Renal pelvis (tissue), 12 donors: ENCODE measurements at places on chromosomes 7 and 10. TPM values are rescaled to one million over a fixed set of nuclear protein-coding genes. Genes with fewer than 3 reads are reported as not detected.

DNA sequence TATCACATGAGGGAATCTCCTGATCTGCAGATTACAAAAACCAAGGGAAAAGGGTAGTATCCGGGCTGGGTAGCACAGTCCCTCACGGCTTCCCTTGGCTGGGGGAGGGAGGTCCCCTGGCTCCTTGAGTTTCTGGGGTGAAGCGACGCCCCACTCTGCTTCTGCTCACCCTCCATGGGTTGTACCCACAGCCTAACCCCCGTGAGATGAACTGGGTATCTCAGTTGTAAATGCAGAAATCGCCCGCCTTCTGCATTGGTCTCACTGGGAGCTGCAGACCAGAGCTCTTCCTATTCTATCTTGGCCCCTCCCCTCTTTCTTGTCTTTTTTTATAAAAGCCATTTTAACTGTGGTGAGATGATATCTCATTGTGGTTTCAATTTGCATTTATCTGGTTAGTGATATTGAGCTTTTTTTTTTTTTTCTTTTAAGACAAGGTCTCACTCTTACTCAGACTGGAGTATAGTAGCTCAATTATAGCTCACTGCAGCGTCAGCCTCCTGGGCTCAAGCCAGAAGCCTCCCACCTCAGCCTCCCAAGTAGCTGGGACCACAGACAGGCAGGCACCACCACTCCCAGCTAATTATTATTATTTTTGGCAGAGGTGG lies 87.8 kb downstream of the ABCC2 start:
- DNase-seq, result no peak

GRCh38 chr10:79183468-79183865 lies 114.7 kb downstream of the ZMIZ1 start:
- no peak for DNase-seq

DNA sequence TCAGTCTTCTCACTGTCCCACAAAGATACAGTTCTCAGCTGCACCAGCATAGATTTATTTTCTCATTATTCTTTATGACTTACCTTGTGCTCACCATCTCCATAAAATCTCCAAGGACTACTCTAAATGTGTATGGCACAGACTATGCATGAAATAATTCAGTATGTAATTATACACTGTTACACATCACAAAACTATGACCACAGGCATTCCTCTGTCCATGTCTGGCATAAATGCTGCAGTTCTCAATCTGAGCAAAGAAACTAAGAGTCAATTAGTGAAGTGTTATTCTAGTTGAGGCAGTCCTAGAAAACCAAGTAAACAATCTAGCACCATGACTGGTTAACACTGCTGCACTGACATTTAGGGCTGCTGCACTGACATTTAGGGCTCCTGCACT lies 2.7 kb downstream of the CYCS start:
- DNase-seq, result no peak

DNA sequence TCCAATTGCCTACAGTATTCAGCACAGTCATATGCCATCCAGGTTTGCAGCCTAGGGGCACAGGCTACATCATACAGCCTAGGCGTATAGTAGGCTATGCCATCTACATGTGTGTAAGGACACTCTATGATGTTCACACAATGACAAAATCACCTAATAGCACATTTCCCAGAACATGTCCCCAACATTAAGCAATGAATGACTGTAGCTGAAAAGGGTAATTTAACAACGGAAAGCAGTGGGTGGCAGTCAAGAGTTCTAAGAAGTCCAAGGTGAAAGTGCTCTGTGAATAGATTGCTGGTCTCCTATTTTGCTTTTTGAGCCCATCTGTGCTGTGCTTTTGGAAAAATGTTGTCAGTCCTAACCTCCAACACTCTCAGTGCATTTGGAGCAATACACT lies 162.6 kb downstream of the KLF6 start:
- no peak for DNase-seq

- DNase-seq, result no peak
These were observed 21.8 kb upstream of the HIPK2 start for GRCh38 chr7:139799586-139799985.

DNA sequence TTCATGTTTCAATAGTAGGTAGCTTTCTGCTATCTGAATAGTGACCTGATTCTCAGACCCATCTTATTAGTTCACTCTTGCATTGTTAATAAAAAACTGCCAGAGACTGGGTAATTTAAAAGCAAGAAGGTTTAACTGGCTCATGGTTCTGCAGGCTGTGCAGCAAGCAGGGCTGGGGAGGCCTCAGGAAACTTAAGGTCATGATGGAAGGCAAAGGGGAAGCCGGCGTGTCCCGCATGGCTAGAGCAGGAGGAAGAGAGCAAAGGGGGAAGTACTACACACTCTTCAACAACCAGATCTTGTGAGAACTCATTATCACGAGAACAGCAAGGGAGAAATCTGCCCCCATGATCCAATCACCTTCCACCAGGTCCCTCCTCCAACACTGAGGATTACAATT lies 185.2 kb upstream of the PITRM1 start:
- DNase-seq, result no peak

DNA sequence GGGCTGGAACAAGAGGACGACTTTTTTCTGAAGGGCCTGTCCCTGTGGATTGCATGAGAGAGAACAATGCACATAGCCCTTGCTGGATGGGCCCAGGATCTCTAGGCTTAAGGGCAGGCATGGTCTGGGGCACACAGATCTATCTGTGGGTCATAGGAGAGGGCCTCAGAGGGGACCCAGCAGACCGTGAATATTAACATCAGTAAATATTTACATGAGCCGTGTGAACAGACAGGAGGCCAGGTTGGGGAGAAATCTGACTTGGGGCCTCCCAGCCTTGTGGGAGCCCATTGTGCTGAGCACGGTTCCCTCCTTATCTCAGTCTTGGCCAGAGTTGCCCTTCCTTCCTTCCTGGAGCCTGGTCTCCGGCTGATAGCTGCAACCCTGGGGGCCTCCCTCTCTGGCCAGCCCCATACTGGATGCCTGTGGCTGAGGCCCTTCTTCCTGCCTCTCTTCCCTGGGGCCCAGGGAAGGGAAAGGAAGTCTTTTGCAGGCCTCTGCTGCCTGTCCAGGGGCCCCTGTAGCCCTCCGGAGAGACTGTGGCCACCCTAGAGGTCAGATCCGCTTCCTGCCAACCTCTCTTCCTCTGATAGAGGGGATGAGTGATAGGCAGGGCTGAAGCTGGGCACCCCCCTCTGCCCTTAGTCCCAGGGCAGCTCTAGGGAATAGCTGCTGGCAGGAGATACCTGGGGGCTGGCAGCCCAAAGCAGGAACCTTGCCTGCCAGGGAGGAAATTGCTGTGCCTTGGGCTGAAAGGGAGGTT lies 44.5 kb upstream of the TRIM8 start:
- DNase-seq, result no peak

DNA sequence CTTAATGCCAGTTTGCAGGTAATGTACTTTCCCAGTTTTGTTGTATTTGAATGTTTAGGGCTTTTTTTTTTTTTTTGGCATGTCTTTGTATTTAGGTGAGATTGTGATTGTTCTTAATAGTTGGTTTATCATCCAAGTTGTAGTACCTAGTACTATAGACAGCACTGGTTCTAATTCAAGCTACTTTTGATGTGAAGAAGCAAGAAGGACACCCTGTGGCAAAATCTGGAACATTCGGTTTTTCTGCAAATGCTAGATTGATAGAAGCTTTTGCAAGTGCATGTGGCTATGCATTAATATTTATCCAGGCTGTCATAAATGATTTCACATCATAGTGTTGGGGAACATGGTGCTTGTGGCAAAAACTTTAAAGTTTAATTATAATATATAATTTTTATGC lies 248.9 kb downstream of the FOXP2 start:
- no peak for DNase-seq

GRCh38 chr10:106535304-106535953 lies 629.1 kb downstream of the SORCS1 start:
- DNase-seq, result no peak

Gene SLC16A9
- 43.8 TPM for polyA plus RNA-seq

Gene FFAR4
- polyA plus RNA-seq, result 0.03 TPM

Gene SLC18A3
- polyA plus RNA-seq, result not detected

Gene OGA
- polyA plus RNA-seq, result 214 TPM
